ENCODE measurements at places on chromosomes 12 and 14.
A peak's percentile ranks its signal among the peaks of the same experiment; 100 is the strongest.

DNA sequence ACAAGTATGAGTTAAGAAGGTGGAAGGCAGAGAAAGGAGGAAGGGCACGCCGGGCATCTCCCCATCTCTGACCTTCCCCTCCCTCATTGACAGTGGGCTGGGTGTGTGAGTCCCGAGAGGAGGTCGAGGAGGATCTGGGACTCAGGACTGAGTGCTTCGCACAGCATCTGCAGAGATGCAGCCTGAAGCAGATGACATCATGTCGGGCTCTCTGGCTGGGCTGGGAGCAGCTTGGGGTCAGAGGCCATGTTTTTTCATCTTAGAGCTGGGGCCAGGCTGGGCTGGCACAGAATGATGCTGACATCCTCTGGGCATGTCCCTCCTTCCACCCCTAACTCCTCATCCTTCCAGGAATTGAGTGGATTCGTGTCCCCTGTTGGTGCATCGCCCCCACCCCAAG lies 43.5 kb downstream of the CMKLR1 start:
- no peak for DNase-seq

DNA sequence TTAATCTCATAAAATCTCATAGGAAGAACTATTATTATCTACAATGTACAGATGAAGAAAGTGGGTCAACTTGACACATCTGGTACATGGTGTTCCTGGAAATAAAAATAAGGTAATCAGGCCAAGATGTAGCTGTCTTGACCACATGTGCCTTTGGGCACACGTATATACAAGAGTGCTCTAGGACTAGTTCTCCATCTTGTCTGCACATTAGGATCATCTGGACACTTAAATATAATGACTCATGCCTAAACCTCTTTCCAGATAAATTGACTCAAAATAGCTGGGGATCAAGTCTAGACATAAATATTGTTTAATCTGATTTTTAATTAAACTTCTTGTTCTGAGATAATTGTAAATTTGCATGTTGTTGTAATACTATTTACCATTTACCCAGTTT lies 182.6 kb downstream of the CNTN1 start:
- DNase-seq, result no peak

GRCh38 chr12:99154983-99155336 lies 492.6 kb upstream of the GARIN6 start:
- no peak for DNase-seq

DNA sequence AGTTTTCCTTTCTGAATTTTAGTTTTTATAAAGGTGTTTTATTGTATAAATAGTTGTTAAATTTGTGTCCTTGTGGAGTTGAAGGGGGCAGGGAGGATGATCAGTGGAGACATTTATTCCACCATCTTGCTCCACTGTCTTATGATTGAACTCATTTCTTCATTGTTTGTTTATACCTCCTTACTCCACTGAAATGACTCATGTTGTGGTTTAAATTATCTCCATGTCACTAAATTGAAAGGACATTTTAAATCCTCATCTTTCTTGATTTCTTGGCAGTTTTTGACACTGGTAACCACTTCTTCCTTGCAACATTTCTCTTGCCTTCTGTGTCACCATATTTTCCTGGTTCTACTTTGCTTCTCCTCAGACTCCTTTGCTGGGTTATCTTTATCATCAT lies 23.6 kb upstream of the FERMT2 start:
- DNase-seq, result no peak

- DNase-seq, result no peak
Measured at GRCh38 chr14:54761835-54762234, 140.8 kb downstream of the GCH1 start.

DNA sequence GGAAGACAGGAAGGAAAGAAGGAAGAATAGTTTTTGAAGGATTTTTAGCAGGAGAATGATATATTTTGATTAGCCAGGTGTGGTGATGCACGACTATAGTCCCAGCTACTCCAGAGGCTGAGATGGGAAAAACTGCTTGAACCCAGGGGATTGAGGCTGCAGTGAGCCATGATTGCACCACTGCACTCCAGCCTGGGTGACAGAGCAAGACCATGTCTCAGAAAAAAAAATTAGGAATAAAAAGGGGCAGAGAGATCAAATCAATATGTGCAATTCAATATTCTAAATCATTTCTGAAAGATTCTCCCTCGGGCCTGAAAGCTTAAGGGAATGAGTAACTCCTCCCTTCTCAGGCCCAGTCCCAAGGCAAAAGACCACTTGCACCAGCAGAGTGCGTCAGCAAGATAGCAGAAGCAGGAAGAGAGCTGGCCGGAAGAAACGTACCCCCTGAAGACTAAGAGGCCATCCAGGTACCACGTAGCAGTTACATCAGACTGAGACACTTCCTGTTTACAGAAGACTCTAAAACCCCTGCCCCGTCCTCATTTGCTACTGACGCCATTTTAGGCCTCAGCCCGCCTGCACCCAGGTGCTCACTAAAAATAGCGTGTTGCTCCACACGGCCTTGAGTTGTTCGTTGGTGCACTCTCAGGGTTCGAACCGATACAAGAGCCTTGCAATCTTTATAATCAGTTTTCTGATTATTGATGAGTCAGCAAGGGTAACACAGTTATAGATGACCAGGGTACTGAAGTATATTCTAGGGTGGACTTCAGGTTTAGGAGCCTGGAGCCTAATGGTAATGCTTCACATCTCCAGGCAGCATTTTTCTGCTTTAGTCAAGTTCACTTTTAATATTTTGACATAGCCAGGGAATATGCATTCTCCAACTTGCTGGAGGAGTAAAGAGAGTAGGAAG lies 57.7 kb upstream of the CSRP2 start:
- no peak for DNase-seq

DNA sequence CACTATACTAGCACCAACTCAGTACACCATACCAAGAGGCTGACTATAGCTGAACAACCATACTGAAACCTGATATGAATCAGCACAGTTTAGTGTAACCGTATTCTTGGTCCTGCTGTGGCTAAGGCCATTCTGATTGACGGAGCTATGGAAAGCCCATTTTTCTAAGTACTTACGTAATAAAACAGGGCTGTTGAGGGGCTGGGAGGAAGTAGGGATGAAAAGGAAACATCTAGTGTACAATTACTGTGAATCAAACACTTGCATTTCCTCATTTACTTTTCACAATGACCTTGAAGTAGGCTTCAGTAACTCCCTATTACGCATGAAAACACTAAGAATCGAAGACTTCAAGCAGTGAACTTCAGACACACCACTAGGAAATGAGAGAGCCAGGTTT lies 198.2 kb downstream of the BTG1 start:
- no peak for DNase-seq

DNA sequence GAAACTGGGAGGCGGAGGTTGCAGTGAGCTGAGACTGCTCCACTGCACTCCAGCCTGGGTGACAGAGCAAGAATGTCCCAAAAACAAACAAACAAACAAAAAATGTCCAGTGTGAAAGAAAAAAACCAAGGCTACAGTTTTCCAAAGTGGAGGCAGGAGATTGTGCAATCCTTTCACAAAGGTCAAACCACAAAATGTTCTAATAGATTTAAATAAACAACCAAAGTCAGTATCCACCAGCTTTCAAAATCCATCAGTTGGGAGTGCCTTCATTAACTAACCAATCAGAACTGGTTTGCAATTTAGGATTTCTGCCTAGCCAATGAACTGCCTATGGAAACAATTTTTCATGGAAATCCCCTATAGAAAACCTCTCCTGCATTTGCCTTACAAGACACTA lies 52.3 kb upstream of the TRIM9 start:
- DNase-seq, result no peak

DNA sequence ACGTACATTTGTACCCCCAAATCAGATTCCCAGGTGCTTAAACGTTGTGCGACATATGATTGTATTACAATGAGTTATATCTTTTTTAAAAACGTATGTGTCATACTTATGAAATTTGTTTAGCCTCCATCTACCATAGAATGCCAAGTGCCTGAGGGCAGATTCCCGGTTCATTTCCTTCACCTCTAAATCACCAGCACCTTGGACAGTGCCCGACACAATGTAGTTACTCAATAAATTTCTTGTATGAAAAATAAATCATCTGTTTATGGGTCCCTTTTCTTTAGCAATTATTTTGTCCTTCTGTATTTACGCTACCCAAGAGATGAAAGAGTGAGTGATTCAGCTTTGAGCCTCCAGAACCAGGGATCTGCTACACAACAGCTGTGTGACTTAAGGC lies 157.4 kb downstream of the TBX5 start:
- no peak for DNase-seq

DNA sequence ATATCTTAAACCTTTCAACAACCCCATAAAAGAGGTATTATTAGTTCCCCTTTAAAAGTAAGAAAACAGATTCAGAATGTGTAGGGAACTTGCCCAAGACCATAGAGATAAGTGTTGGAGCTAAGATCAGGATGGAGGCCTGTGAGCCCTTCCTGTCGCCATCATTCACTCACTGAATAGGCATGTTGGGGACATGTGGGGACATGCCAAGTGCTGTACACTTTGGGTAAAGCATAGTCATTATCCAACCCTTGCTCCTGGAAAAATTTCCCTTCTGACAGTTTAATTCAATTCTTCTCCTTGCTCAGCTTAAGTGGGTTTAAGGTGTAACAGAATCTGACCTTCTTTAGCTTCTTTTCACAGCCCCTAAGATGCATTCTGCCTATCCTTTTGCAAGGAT lies 28.0 kb upstream of the C12orf42 start:
- DNase-seq, result no peak

DNA sequence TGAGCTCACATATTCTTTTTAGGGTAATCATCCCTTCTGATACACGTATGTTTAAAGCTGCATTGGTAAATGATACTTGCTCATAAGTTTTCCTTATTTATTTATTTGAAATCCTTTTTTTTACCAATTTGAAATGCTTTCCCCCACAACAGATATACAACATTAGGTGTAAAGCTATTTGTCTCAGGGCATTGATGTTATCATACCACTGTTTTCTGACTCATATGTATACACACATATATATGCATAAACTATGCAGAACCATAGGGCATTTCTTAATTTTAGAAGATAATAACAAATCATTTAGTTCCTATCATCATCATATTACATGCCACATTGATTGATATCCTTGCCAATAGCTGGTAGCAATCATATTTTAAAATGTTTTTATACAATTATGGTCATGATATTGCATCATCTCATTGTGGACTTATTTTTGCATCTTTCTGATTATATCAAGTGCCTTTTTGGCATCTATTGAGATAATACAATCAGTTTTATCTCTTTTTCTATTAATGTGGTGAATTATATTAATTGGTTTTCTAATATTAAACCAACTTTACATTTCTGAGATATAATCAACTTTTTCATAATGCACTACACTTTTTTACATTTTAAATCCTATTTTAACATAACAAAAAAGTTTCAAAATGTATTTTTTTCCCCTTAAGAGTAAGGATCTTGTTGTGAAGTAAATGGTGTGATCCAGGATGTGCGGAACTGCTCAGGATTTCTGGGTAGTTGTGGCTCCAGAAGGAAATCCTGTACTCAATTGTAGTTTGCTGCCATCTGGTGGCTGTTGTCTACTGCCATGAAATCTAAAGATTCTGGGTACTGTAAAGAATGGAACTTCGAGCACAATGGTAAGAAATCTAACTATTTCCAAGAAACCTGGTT lies 16.7 kb downstream of the OR9K2 start:
- DNase-seq, result peak; percentile 1

GRCh38 chr14:98348505-98348904 lies 923.5 kb downstream of the BCL11B start:
- no peak for DNase-seq

- no peak for DNase-seq
Measured at GRCh38 chr14:61599942-61600341, 95.4 kb upstream of the HIF1A start.

- no peak for DNase-seq
Measured at GRCh38 chr12:21769307-21769706, 5.2 kb downstream of the KCNJ8 start.

GRCh38 chr12:96040305-96041133 lies 5.1 kb upstream of the LTA4H start:
- DNase-seq, result no peak

- DNase-seq, result no peak
Measured at GRCh38 chr12:105729926-105730325, 399.4 kb downstream of the C12orf75 start.

DNA sequence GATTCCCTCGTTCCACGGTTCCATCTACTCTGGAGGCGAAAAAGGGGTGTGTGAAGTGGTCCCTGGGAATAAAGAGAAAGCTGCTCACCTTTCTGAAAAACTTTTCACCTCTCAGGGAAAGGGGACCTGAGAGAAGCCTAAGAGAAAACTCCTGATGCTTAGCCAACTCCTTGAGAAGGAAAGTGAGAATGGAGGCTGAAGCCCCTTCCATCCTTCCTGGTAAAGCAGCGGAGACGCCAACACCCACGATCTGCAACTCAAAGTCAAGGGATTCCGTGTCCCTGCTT lies 110.0 kb downstream of the ARF6 start:
- DNase-seq, result no peak

DNA sequence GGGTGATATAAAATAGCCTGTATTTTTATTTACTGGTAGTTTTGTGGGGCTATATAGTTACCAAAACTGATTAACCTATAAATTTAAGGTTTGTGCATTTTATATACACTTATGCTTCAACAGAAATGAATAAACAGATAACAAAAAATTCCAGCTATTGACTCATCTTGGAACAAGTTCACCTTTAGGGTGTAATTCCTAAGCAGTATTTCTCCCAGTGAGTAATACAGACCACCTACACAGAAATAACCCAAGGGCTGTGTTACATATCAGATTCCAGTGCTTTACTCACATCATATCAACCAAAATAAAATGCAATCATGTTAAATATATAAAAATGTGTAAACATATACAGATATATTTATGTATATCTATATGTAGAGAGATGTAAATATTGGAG lies 345.6 kb downstream of the ADAMTS20 start:
- no peak for DNase-seq

DNA sequence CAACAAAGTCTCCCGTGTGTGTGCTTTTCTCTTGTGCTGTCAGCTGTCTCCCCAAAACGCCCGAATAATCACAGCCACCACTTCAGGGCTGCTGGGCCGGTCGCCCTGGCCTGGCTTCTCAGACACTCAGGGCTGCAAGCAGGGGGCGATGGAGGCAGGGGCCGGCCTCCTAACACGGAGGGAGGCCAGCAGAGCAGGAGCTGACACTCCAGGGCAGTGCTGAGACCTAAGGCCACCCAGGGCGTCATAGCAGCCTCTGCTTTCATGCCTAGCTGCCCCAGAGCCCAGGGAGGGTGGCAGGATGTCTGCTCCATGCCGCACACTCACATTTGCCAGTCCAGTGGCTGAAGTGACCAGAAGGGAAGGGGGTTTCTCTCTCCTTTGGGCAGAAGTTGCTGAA lies 25.6 kb downstream of the STX2 start:
- DNase-seq, result no peak

DNA sequence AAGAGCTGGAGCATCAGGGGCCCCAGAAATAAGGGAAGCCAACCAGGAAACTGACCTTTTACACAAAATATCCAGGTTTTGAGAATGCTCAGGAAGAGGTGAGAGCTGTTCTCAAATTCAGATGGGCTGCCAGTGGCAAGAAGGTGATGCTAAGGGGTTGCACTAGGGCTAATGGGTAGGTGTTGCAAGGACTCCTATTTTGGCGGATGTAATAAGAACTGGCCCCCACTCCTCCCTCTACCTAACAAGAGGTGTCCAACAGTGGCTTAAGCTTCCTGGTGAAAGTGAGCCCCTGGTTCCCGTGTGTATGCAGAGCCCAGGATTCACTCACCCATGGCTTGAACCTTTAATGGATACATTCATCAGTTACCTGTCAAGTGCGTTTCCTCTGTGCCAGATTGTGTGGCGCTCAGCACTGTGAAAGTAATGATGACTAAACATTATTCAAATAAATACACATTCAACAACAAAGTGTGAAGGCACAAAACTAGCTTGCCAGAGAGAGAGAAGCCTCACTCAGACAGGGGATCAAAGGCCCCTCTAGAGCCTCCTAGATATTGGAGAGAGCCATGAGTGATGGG lies 705 bp upstream of the CHGA start:
- no peak for DNase-seq

- no peak for DNase-seq
Measured at GRCh38 chr14:54570631-54571415, 3.9 kb downstream of the SAMD4A start.
